ENCODE measurements at places on chromosomes 13 and 19.

DNA sequence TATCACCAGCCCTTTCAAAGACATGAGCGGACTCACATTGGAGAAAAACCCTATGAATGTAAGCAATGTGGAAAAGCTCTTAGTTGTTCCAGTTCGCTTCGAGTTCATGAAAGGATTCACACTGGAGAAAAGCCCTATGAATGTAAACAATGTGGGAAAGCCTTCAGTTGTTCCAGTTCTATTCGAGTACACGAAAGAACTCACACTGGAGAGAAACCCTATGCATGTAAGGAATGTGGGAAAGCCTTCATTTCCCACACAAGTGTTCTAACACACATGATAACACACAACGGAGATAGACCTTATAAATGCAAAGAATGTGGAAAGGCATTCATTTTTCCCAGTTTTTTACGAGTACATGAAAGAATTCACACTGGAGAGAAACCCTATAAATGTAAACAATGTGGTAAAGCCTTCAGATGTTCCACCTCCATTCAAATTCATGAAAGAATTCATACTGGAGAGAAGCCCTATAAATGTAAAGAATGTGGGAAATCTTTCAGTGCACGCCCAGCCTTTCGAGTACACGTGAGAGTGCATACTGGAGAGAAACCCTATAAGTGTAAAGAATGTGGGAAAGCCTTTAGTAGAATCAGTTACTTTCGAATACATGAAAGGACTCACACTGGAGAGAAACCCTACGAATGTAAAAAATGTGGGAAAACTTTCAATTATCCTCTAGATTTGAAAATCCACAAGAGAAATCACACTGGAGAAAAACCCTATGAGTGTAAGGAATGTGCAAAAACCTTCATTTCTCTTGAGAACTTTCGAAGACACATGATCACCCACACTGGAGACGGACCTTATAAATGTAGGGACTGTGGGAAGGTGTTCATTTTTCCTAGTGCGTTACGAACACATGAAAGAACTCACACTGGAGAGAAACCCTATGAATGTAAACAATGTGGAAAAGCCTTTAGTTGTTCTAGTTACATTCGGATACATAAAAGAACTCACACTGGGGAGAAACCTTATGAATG is 17.6 kb downstream of the ZNF791 start:
- DNase-seq, result no peak

- DNase-seq, result no peak
Measured at GRCh38 chr13:43652760-43653159, 134.0 kb downstream of the ENOX1 start.

GRCh38 chr19:58345558-58345957 is 7.7 kb downstream of the A1BG start:
- no peak for DNase-seq

DNA sequence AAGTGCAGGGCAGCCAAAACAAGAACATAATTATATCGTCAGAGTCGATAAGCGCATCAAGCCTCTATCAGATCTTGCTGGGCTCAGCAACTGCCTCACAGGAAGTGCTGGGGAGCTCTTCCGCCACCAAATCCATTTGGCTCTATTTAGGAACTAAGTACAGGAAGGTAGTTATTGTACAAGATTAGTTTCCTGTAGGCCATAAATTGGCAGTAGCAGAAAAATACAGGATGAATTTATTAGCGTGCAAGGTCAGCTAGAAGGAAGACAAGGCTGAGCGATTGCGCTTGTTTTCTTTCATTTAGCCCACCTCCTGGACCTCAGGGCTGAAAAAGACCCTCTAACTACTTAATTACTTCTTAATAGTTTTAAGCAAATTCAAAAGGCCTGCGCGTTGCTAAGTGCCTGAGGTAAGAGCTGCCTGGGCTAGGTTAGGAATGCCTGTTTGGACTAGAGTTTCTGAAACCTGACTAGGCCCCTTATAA is 118.5 kb downstream of the IRS2 start:
- no peak for DNase-seq

DNA sequence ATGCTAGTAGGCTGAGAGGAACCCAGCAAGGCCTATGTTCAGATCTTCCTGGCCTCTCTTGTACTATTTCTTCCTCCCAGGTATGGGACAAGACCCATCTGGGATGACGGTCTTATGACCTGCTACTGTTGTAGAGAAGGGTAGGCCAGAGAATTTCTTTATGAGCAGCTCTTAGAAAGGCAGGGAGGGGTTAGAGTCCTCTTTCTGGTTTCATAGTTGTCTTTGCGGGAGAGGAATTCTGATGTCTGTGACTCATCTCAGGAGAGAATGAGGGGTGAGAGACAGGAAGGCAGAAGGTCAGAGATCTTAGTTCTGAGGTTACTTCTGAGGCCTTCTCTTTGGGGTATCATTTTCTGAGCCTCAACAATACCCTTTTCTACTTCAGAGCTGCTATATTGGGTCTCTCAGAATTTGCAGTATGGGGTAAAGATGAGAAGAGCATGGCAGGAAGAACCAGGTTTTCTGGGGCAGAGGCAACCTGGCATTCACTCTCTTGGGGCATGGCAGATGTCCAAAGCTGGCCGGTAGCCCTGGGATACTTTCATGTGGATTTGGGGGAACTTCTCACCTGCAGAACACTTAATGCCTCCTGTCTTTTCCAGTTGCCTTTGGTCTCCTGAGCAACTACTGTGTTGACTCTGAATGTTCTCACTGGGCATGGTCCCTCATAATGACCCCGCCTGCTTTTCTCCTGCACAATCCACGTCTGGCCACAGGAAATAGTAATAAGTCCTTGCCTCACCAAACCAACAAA is 154.4 kb downstream of the GGACT start:
- no peak for DNase-seq

- DNase-seq, result no peak
Measured at GRCh38 chr13:99154064-99154463, 46.6 kb upstream of the UBAC2 start.

DNA sequence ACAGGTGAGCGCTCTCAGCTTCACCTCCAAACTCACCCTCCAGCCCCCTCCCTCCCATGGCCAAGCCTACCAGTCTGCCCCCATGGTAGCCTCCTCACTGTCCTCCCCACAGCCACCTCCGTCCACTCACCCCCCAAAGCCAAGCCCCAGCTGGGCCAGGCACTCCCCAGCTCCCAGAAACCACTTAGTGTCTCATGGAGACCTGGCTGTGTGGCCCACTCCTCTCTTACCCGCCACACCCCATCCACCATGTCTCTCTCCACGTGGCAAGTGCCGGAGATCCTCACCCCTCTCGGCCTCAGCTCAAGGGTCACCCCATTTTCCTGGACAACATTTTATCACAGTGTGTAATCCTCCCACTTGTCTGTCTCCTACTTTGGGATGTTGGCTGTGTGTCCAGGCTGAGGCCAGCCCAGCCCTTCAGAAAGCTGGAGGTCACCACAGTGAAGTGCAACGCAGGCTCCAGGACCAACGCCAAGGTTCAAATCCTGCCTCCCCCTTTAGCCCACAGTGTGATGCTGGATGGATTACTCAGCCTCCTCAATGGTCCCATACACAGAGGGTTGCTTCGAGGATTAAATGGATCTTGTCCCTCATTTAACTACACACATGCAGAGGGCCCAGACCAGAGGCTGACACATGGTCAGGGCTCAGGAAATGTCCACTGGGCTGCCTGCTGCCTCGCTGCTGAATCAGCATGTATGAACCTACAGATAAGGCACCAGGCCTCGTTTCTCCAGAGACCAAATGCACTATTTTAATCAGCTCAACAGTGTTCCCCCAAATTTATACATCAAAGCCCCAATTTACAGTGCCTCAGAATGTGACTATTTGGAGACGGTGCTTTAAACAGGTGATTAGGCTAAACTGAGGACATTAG is 71.3 kb downstream of the CEBPG start:
- no peak for DNase-seq

- DNase-seq, result no peak
Measured at GRCh38 chr19:44990459-44990858, 10.8 kb upstream of the RELB start.

- no peak for DNase-seq
Measured at GRCh38 chr13:44605721-44606120, 29.6 kb upstream of the TSC22D1 start.

- no peak for DNase-seq
Measured at GRCh38 chr13:24288870-24289269, 20.5 kb upstream of the C1QTNF9 start.

GRCh38 chr13:111265701-111266035 is 54.8 kb upstream of the TEX29 start:
- no peak for DNase-seq

GRCh38 chr13:76796851-76797250 is 89.4 kb downstream of the KCTD12 start:
- DNase-seq, result no peak

- no peak for DNase-seq
Measured at GRCh38 chr13:109615721-109616420, 170.5 kb downstream of the IRS2 start.

DNA sequence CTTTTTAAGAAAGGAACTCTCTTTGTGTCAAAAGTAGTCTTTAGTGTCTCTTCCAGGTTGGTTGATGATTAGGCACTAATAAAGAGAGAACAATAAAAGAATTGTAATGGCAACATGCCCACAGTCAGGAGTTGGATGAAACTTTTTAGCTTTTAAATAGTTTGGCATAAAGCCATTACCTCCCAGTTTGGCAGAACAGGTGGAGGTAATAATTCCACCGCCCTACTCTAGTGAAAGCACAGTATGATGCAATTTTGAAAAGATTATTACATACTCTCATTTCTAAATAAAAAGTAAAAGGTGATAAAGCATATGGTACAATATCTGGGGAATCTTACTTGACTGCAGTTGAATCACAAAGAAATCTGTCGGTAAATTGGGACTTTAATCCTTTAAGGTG is 497.6 kb downstream of the SUCLA2 start:
- DNase-seq, result no peak

GRCh38 chr13:45296259-45296658 is 44.7 kb downstream of the TPT1 start:
- DNase-seq, result no peak

GRCh38 chr19:46371371-46371901 is 24.5 kb downstream of the PPP5C start:
- no peak for DNase-seq

- DNase-seq, result no peak
Measured at GRCh38 chr19:1107661-1108261, 4.0 kb downstream of the GPX4 start.

GRCh38 chr13:73519396-73520116 is 460.8 kb downstream of the KLF5 start:
- no peak for DNase-seq

DNA sequence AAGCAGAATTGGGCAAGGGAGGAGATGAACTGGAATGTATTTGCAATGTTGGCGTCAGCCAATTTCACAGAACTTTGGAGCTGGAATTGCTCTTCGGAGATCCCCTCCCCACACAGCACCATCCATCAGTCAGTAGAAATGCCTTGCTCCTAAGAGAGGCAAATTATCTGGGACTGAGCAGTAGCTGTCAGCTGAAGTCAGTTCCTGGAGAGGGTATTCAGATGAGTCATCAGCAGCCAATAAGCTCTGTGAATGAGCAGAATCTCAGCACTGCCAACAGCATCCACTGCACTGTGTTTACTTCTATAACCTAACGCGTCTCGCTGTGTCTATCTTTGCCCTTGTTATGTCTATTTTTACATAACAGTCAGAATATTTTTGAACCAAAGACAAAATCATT is 213.7 kb downstream of the SLITRK5 start:
- DNase-seq, result no peak

DNA sequence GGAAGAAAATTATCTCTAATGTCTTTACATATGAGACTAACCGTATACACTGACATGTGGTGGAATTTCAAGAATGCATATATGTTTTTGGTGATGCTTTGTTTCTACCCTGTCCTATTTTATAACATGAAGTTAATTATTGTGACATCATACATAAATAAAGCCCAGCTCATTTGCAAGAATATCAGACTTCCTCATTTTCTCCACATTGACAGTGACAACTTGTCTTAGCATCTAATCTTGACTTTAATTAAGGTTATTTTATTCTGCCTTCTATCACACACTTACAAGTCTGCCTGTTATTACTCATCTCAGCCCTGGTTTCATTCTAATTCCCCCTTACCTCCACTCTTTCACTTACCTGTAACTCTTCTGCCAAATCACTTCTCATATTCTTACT is 140.6 kb upstream of the STARD13 start:
- DNase-seq, result no peak

DNA sequence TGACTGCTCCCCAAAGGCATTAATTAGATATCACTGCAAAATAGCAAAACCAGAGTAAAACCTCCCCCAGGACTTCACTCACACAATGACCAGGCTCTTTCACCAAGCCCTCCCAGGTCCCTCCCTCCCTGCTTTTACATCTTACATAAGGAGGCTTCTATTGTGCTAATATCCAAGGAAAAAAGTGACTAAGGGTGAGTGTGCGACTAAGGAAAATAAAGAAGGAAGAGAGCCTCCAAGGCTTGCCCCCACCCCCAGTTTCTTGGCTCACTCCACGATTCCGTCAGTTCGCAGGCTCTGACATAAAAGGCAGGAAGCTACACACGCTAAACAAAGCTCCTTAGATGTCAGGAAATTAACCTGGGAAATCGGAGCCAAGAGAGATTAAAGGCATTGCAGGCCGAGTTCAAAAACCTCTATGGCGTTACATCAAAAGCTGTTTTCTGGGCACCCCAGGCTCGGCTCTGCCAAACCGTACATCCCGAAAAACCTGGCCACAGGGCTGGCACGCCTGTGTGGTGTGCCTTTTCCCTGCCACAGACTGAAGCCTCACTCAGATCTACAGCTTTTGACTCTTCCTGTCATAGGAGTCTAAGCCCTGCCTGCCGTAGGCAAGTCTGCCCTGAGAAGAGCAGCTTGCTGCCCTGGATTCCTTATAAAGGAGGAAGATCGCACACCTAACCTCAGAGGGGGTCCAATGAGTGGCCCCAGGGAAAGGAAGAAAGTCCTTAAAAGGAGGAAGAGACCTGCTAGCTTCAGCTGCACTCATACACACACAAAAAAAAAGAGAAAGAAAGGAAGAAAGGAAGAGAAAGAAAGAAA is 67.0 kb upstream of the SERP2 start:
- DNase-seq, result no peak

DNA sequence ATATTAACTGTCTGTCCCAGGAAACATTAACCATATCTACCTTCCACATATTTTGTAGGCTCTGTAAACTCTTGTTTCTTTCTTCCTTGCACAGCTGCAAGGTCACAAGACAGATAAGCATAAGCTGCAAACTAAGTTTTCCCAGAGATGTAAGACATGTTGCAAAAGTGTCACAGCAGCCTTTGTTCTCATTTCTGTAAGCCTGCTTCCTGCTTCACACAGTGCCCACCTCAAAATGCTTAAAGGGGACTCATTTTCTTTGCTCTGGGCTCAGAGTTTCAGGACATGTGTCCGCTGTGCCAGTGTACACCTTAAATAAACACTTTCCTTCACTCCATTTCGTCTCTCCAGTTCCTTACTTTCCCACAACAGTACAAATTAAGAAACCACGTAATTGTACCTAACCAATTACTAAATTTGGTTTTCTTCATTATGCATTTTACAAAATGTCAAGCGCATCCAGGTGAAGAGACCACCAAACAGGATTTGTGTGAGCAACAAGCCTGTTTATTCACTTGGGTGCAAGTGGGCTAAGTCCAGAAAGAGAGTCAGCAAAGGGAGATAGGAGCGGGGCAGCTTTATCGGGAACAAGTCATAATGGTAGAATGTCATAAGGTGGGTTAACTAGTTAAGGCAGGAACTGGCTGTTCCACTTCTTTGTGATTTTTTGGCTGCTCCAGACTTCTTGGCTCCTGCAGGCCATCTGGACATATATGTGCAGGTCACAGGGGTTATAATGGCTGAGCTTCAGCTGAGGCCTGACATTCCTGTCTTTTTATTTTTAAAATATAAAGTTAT is 12.7 kb upstream of the ZNF431 start:
- DNase-seq, result no peak

Data from NCI-H1048 (cell line).